ENCODE measurements at places on chromosomes 3 and 15.

DNA sequence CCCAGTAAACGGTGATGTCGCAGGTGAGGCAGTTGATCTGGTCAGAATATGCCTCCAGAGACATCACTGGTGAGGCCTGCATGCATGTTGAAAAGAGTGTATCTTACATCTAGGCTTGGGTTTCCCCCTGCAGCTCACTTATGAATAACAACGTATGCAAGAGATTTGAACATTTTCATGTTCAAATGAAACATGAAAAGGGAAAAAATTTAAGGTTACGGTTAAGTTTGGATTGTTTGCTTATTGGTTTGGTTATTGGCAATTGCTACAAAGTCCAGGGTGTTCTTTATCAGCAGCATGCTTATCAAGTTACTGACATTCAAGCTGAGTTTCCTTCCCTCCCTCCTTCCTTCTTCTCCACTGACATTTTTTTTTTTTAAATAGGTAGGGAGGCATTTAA is 123.2 kb downstream of the IGF1R start:
- DNase-seq, result no peak

GRCh38 chr15:99845009-99845408 is 111.8 kb upstream of the LYSMD4 start:
- DNase-seq, result no peak

DNA sequence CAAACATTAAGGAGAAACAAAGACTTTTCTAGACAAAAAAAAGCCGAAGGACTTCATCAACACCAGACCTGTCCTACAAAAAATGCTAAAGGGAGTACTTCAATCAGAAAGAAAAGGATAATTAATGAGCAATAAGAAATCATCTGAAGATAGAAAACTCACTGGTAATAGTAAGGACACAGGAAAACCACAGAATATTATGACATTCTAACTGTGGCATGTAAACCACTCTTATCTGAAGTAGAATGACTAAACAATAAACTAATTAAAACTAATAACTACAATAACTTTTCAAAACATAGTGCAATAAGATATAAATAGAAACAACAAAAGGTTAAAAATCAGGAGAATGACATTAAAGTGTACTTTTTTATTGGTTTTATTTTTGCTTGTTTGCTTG is 584.5 kb upstream of the CCDC54 start:
- DNase-seq, result no peak

DNA sequence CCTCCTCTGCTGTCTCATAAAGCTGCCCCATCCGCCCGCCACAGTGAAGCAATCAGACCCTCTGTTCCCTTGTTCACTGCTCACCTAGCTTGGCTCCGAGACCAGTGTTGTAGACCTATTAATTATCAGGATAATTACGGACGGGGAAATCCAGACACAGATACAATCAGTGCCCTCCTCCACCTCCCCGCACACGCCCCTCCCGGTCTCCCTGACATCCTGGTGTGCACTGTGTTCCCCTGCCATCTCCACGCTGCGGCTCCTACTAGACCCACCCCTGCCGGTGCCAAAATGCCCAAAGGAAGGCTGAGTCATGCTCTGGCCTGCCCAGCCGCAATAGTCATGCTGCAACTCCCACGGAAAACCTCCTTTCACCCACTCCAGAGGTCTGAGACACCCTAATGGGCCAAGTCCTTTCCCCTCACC is 277.3 kb upstream of the TLE3 start:
- DNase-seq, result no peak

DNA sequence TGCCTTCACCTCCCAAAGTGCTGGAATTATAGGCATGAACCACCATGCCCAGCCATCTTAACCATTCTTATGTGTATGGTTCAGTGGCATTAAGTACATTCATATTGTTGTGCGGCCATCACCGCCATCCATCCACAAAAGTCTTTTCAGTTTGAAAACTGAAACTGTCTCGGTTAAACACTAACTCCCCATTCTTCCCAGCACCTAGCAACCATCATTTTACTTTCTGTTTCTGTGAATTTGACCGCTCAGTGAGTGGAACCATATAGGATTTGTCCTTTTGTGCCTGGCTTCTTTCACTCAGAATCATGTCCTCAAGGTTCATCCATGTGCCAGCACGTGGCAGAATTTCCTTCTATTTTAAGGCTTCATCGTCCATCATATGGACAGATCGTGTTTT is 5.8 kb downstream of the MCM2 start:
- no peak for DNase-seq

GRCh38 chr15:66766282-66767230 is 64.5 kb downstream of the SMAD6 start:
- DNase-seq, result no peak

- no peak for DNase-seq
Measured at GRCh38 chr15:33226559-33227181, 32.2 kb upstream of the FMN1 start.

DNA sequence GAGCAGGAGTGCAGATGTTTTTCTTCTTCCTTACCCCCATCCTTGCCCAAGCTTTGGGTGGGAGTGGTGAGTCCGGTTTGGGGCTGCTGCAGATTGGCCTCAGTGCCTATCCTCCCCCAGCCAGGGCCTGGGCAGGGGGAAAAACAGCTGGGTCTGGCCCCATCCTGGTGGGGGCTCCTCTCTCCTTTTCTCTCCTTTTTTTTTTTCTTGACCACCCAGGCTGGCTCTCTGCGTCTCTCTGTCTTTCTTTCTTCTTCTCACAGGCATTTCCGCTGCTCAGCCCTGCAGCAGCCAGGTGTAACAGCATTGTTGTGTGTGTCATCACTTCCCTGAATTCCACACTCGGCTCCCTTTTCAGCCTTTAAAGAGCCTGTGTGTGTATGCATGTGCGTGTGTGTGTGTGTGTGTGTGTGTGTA is 2.0 kb downstream of the FOXL2NB start:
- DNase-seq, result no peak

- DNase-seq, result no peak
Measured at GRCh38 chr15:56411122-56411749, 46.0 kb downstream of the TEX9 start.

GRCh38 chr15:65413760-65414144 is 9.0 kb downstream of the IGDCC4 start:
- no peak for DNase-seq

- no peak for DNase-seq
Measured at GRCh38 chr3:126417981-126418530, 23.3 kb downstream of the CFAP100 start.

DNA sequence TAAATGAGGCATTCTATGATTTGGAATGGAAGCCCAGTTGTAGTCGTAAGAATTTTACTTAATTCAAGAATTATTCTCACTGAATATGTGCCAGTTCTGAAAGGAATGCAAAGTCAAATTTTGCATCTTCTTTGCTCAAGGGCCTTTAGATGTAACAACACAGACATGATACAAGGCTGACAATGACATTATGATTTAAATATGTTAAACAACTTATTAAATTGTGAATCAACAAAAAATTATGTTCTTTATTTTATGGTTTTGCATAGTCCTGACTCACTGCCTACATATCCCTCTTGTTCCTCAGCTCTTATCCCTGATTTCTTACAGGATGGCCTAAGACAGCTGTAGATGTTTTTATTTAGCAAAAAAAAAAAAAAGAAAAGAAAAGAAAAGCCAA is 170.9 kb upstream of the NR2E3 start:
- DNase-seq, result no peak

DNA sequence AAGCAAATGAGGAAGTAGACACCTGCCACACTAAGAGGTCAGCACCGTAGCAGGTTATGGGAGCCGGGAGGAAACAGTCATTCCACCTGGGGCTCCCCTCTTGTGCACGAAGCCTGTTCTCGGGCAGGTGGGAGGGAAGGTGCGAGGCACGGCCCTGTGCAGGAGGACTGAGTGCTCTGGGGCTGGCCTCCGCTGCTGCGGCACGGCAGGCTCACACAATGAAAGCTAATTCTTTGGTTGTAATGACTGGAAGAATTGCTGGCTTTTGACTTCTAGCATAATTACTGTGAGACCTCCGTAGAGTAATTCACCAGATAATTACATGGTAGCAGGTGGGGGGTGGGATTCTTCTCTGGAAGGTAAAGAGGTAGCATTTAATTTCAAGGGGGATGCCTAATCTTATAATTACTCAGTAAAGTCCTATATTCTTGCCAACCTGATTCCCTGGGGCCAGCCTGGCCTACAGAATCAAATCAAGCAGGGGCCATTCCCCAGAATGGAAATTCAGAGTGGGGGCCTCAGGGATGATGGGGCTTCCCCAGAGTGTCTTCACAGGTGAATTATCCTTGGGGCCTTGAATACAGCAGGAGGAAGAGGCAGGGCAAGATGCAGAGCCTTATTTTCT is 129.1 kb downstream of the TPRA1 start:
- no peak for DNase-seq

GRCh38 chr15:58306591-58307312 is 125.0 kb upstream of the LIPC start:
- no peak for DNase-seq

GRCh38 chr3:108448593-108448992 is 61.8 kb downstream of the MYH15 start:
- DNase-seq, result no peak

- no peak for DNase-seq
Measured at GRCh38 chr3:129021140-129021551, 20.0 kb downstream of the EFCC1 start.

- DNase-seq, result no peak
Measured at GRCh38 chr3:105911496-105911895, 42.7 kb upstream of the CBLB start.

- no peak for DNase-seq
Measured at GRCh38 chr15:31439328-31439727, 112.7 kb downstream of the KLF13 start.

GRCh38 chr3:135752851-135753250 is 212.7 kb upstream of the PPP2R3A start:
- DNase-seq, result no peak

DNA sequence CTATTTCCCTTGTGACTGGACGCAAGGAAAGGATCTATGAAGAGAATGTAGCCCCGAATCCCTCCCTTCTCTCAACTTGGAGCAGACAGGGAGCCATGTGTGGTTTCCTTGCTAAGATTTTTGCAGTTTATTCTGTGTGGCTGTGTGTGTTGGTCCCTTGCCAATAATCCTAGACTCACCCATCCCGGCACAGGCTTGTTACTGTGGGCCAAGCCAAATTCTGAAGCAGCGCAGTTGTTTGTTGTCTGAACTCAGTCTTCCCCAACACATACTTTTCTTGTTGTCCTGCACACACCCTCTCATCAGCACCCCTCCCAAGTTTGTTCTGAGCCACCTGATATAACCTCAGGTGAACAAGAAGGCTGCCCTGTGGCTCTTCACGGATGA is 193.3 kb upstream of the CTDSPL start:
- DNase-seq, result no peak

Measured in NCI-H187 (cell line).